ENCODE measurements at places on chromosomes 16 and 17. TPM values are rescaled to one million over a fixed set of nuclear protein-coding genes. Genes with fewer than 3 reads are reported as not detected.

GRCh38 chr16:61820820-61821219 is 215.4 kb downstream of the CDH8 start:
- no peak for DNase-seq

DNA sequence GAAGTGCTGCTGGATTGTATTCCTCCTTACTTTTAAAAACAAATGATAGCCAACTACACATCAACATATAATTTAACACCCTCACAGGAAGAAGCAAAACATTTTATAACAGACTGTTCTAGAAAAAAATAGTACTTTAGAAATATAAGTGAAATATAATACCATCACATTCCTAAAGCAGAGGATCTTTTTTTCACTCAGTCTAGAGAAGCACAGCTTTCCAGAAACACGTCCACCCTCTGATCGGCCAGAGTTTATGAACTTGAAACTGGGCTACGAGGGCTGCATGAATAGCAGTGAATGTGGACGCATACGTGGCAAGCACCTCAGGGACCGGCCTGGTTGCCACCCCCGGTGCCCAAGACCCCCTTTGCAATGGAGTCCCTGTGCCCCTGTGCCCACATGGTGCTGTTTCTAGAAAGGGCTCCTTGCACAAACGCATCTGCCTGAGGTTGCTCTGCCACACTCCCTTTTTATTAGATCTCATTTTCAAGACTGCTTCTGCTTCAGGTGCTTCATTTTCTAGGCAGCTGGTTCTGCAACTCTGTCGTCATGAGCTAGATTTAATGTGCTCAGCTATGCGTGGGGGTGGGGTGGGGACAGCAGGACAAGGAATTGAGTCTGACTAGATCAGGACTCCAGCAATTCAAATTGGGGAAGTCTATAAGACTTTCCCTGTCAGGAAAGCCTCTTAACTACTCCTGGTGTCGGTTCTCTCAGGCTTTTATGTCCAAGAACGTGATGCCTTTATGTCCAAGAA is 29.1 kb upstream of the ERN1 start:
- no peak for DNase-seq

- no peak for DNase-seq
These were observed 79.5 kb downstream of the GNAO1 start for GRCh38 chr16:56270828-56271227.

KRTAP4-9 gene
- not detected for total RNA-seq

DNA sequence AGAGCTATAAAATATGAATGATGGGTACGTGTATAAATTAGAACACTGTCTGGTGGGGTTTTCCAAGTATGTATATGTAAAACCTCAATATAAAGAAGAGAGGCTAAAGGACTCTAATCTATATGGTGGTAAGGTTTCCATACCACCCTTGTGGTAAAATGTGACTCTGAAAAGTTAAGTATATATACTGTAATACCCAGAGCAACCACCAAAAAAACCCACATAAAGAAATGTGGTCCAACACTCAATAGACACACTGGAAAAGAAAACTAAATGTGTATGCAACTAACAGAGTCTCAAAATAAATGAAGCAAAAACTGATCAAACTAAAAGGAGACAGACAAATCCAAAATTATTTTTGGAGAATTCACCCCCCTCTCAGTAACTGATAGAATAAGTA is 72.2 kb downstream of the XPO6 start:
- DNase-seq: no peak

DNA sequence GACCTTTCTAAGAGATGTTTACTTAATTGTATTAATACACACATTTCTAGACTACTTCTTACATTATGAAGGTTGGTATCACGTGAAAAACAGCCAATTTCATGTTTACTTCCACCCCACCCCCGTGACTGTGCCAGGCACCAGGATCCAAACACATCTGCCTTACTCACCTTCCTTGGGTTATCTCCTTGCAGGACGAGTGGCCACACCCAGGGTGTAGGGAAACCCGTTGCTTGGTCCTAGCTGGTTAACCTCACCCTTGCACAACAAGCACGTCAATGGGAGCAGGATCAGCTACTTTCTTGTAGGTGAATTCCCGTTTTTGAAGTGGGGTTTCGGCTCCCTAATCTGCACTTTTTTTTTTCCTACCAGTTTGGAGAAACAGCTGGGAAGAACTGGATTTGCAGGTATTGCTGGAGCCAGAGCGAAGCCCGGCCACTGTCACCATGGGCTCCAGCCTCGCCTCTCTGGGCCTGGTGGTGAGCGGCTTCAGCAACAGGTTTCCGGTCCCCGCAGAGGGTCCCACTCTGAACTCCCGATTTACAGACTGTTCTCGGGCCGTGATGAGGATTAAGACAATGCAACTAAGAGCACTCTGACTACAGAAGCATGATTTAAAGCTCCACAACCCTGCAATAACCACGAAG is 2.1 kb upstream of the UBB start:
- peak; percentile 26 for DNase-seq

DNA sequence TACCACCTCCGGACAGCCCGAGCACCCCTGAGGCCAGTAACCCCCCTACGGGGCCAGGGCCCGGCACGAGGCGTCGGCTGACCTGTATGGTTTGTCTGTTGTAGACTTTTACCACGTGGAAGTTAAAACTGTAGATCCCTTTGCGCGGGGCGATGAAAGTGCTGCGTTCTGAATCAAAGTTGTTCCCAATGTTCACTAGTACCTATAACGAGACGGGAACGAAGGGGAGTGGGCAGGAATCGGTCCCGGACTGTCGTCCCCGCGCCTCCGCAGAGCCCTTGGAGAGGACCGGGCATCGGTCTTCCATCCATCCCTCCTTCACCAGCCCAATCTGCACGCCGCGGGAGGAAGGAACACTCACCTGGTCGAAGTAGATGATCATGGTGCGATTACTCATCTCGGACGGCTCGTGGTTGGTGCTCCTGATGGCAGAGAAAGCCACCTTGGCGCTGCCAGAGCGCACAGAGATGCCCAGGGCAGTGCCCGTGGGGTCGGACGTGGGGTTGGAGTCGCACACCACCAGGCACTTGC is 732 bp downstream of the CBLN1 start:
- DNase-seq: no peak

DNA sequence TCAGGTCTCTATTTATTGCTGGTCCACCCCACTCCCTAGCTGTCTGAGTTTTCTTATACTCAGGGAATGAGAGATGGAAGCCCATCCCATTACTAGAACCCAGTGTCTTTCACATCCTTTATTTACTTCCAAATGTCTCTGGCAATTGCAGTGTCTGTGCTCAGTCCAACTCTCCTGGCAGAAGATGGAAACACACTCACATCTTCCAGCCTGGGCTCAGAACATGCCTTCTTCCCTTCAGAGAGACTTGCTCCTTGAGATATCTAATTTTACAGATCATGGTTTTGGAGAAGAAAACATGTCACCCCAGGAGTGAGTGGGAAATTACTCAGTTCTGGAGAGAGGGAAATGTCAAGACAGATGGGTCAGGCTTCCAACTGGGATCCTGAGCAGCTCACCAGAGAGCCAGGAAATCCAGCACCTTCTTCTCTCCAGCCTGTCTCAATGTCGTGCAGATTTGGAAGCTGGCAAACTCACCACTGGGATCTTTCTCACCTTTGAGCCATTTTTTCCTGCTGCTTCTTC is 494.4 kb downstream of the HS3ST4 start:
- no peak for DNase-seq

MT1G gene
- 2.1 TPM for total RNA-seq

DNA sequence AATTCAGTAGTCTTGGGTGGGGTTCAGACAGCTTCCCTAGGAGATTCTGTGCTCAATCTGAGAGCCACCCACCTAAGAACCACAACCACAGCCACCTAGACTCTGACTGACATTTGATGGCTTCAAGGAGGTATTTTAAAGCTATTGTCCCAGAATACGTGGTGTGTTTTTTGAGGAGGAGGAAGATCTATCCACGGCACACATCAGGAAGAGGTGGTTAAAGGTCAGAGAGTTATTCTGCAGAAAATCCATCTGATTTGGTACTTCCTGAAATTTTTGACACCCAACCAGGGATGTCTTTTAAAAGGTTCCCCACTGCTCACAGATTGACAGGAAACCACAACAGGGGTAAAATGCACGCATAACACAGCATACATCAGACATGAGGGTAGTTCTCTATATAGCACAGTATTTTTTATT is 25.1 kb downstream of the SMARCE1 start:
- no peak for DNase-seq

DNA sequence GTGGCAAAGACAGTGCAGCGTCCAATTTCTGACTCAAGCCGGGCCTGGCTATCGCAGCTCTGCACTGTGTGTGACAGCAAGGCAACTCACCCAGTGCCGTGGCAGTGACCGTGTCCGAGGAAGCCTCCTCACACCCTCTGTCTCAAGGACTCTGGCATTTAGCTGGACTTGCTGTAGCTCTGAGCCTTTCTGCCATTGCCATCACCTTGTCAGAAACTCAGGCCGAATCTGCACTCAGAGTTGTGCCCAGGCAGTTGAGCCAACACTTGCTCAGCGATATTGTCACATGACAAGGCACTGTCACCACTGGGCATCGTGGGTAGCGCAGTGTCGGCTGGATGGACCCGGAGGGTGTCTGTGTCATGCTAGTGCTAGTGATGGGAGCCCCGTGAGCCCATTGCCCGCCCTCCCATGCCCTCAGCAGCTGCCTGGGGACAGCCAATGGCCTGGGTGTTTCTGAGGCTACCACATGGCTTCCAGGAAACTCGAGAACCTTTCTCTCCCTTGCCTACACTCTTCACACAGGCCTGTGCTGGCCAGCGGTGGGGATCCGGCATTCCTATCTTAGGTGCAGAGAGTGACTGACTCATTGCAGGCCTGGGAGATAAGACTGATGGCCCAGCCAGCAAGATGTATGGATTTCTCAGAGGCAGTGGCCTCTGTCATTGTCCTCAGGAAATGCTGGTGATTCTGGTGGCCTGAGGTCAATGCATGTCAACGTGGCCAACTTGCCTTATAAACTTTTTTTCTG is 22.1 kb upstream of the STH start:
- no peak for DNase-seq

KRTAP3-1 gene
- total RNA-seq: not detected

ABCC11 gene
- total RNA-seq: 6.8 TPM

CLUH gene
- 183 TPM for total RNA-seq

- no peak for DNase-seq
These were observed 2.9 kb upstream of the FLCN start for GRCh38 chr17:17239832-17240231.

DNA sequence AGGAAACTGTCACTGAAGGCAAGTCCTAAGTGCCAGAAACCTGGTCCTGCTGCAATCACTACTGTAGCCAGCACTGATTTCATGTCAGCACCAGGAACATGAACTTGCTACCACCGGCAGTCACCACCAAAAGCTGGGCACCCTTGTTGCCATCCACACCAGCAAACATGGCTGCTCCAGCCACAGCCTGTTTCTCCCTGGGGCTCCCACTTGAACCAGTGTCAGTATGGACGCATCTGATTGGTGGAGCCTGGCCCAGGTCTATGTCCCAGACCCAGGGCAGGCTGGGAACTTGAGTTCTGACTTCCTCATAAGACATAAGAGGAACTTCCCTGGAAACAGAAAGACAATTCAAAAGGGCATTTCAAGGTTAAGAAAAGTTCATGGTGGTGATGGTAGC is 56.5 kb downstream of the COPRS start:
- DNase-seq: peak; percentile 49

GRCh38 chr16:57984443-57985203 is 13.7 kb upstream of the CNGB1 start:
- DNase-seq: peak; percentile 90

DNA sequence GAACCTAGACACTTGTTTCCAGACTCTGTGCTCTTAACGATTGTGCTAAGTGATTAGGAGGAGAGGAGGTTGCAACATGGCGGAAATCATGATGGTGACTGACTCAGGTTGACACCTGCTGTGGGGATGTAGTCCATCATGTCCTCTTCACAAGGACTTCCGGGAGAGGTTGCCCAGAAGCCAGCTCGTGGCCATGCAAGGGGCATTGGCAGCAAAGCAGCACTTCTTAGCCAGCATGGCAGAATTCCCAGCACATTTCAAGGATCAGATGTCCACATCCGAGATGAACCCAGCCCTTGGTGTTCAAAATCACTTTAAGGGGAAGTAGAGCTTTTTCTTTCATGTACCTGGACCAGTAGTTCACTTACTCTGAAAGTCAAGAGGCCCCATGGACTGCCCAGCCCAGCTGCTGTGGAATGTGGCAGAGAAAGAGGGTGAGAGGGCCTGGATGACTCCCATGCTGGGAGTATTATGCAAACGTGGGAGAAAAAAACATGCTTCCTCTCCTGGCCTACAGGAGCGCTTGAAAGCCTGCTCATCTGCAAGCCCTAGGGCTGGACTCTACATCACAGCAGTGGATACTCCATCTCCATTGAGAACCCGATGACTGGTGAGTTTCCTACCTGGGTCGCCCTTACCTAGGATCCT is 65.5 kb downstream of the IRX6 start:
- no peak for DNase-seq

DNA sequence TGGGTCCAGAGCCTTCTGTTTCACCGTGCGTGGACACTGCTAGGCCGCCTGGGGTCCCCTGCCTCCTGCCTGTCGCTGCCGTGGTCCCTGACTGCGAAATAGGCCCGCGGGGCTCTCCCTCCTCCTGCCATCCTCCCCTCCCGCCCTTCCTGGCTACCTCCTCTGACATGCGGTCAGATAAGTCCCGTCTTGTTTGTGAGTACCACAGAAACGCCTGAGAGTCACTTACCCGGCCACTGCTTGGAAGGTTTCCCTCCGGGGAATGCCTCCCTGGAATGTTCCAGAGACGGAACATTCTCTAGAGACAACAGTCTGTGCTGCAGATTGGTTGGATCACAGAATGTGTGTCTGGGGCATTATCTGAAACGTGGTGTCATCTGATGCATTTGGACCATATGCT is 22.7 kb downstream of the CIBAR2 start:
- DNase-seq: no peak

DNA sequence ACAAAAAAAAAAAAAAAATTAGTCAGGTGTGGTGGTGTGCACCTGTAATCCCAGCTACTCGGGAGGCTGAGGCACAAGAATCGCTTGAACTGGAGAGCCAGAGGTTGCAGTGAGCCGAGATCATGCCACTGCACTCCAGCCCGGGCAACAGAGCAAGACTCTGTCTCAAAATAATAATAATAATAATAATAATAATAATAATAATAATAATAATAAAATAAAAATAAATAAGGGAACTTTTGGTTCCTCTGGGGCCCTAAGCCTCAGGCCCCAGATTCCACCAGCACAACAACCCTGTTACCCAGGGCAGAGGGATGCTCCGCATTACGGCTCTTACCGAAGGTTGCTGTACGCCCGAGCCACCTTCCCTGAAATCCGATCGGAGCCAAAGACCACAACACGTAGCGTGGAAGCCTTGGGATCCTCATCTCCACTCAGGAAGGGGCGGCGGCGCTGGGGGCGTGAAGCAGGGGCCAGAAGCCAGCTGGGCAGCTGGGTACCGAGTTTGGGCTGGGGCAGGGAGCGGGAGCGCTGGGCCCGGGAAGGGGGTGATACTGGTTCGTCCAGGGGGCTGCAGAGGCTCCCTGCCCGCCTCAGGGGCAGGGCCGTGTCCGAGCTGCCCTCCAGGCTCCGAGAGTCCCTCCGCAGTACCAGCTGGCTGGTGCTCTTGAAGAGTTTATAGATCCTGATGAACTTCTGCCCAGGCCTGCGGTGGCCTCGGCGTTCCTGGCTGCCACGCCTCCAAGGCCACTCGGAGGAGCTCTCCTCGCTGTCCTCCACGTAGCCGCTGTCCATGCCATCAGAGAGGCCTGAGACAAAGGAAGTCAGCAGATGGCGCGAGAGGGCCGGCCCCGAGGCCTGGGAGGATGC is 20.6 kb upstream of the PIK3R6 start:
- DNase-seq: peak; percentile 87

GRCh38 chr17:82866590-82867191 is 26.9 kb upstream of the ZNF750 start:
- DNase-seq: peak; percentile 59

ZNF469 gene
- 2.8 TPM for total RNA-seq

HASPIN gene
- 16.7 TPM for total RNA-seq
